NCI-H1417 treated with DMSO at 0.1 percent for 48 hours (cell line): ENCODE measurements at places on chromosomes 5 and 9.

- DNase-seq, result no peak
Measured at GRCh38 chr9:106590759-106591505, 272.0 kb upstream of the ZNF462 start.

GRCh38 chr5:147898875-147899401 lies 7.4 kb downstream of the C5orf46 start:
- no peak for DNase-seq

DNA sequence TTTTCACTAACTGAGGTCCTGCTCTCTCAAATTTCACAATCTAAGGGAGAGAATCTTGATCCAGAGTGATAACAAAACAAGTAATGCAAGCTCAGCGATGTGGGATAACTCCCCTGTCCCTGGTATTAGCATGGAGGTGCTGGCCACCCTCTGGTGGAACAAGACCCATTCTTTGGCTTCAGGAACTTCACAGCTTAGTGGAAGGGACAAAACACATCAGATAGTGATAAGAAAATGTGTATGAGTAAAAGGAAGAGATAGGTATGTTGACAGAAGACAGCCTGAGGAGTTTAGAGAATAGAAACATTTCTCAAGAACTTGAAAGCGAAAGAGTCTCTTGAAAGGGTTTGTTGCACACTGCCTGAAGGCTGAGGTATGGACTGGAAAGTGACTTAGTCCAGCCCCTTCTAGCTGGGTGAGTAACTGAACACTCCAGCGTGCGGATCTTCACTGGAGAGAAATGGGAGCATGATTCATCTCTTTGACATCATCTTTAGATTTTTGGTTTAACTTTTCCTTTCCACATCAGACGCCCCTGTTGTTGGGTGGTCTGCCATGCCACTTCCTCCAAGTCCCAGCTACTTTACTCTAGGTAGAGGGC lies 25.4 kb upstream of the ZSWIM6 start:
- DNase-seq, result no peak

DNA sequence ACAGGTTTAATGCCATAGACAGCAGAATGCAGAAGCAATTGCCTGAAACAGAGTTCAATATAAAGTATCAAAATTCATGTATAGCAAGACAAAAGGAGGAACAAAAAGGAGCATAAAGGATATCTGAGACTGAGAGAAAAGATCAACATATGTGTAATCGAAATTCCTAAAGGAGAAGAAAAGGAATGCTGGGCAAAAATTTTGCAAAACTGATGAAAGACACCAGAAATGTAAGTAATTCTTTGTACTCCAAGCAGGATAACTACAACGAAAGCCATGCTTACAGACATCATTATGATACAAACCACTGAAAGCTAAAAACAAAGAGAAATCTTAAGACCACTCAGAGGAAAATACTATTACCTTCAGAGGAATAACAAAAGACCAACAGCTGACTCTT lies 72.8 kb upstream of the MTAP start:
- no peak for DNase-seq

DNA sequence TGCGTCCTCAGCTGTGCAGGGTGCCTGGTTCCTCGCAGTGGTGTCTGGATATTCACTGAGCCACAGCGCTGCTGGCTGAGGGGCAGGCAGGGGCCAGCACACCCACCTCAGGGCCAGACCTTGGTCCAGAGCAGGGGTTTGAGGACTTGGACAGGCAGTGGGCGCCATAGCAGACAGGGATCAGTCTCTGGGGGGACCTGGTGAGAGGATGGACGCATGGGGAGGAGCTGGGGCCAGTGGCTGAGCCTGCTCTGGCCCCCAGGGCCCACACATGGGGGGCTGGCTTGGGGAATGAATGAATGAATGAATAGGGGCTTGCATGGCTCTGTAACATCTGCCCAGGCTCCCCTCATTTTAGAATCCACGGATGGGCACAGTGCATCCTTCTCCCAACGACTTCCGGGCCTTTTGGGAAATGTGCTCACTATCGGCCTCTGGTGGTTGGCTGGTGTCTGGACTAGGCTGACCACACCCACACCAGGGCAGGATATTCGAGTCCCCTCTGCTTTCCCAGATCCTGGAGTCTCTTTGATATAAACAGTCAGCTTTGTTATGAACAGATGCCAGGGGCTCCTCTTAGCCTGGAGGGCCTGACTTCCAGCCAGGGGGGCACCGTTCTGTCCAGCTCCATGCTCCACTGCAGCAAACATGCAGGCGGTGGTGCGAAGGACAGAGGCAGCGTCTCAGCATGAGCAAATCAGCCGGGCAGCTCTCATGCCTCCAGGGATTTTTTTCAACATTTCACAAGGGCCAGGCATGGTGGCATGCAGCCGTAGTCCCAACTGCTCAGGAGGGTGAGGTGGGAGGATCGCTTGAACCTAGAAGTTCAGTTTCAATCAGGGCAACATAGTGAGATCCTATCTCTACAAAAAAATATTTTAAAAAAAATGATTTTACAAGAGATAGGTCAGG lies 62.6 kb downstream of the NEK6 start:
- no peak for DNase-seq

- no peak for DNase-seq
Measured at GRCh38 chr5:21654-22233, 70.2 kb upstream of the PLEKHG4B start.

GRCh38 chr5:112793201-112793600 lies 55.5 kb downstream of the APC start:
- no peak for DNase-seq

GRCh38 chr9:5617749-5618148 lies 11.2 kb upstream of the RIC1 start:
- DNase-seq, result no peak

DNA sequence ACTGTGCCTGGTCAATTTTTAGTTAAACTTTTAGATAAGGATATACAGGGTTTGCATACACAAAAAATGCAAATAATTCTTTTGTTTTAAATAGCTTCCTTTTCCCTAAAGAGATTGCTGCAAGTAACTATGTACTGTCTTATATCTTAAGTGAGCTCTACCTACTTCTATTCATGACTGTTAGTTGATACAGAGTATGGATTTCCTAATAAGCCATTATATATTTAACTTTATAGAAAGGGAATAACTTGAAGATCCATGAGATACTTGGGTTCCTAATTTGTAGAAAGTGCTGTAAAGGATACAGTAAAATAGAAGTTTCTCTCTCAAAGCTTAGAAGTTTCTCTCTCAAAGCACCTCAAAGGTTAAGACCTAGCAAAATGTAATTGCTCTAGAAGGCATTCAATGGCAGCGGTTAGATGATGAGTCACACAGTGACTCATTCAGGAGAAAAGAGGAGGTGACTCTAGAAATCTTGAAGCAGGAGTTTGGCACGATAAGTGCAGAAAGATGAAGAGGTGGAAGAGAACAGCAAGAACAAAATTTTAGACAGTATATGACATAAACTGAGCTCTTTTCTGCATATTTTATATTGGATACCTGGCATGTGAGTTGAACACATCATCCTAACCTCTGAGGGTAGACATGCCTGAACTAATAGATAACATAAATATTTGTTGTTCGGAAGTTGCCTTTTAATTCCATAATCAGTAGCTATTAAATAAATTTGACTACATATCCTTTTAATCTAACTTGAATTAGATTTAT lies 5.5 kb upstream of the DNAJC21 start:
- DNase-seq, result no peak

DNA sequence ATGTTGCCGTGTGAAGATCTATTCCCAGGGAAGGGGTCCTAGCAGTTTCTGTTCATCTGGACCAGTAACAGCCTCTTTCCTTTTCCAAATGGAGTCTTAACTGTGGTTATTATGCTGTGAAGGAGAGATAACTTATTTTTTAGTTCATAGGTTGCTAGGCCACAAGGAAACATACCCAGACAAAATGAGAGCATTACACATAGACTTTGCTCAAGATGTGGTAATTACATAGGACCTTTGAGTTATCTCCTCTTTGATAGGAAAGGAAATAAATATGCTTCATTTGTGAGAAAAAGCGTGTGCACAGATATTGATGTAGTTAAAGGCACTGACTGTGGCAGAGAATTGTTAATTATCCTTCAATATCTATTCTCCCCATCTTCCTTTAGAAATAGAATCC lies 52.5 kb upstream of the SNX2 start:
- DNase-seq, result no peak

DNA sequence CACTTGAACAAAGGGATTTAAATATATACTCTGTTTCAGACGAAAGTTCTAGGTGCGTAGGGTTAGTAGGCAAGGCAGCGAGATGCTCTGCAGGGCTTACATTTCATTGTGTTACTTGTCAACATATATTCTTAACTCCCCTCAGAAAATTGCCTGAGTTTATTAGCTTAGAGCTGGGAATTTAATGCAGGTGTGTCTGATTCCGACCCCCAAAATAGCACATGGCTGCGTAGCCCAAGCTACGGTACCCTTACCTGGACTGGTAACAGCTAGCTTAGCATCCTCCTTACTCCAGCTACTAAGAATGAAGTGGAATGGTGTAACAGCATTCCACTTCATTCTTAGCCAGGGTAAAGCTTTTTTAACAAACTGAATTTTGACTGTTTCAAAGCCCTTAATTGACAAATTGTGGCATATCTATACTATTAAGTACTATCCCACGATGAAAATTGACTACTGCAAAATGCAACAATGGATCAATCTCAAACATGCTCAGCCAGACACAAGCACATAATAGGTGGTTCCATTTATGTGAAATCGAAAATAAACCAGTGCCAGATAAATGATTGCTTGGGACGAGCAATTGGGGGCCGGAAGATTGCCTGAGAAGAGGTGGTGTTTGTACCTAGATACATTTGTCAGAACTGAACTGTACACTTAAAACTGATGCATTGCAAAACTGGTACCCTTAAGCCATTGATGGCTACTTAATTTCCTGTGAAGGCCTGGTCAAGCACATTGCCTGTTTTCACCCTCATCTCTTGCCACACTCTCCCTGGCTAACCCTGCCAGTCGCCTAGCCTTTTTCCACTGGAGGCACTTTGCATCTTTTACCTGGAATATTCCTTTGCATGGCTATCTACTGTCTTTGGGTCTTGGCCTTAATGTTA lies 3.0 kb upstream of the FGF18 start:
- no peak for DNase-seq
